ENCODE measurements at places on chromosomes 2 and 18. TPM values are rescaled to one million over a fixed set of nuclear protein-coding genes. Genes with fewer than 3 reads are reported as not detected.

The PROM2 gene
- 0.59 TPM for total RNA-seq

The TMEM198 gene
- 3.8 TPM for total RNA-seq

The FBXO41 gene
- total RNA-seq, result 25.3 TPM

The GAREM2 gene
- total RNA-seq, result 5.9 TPM

The CFAP65 gene
- not detected for total RNA-seq

DNA sequence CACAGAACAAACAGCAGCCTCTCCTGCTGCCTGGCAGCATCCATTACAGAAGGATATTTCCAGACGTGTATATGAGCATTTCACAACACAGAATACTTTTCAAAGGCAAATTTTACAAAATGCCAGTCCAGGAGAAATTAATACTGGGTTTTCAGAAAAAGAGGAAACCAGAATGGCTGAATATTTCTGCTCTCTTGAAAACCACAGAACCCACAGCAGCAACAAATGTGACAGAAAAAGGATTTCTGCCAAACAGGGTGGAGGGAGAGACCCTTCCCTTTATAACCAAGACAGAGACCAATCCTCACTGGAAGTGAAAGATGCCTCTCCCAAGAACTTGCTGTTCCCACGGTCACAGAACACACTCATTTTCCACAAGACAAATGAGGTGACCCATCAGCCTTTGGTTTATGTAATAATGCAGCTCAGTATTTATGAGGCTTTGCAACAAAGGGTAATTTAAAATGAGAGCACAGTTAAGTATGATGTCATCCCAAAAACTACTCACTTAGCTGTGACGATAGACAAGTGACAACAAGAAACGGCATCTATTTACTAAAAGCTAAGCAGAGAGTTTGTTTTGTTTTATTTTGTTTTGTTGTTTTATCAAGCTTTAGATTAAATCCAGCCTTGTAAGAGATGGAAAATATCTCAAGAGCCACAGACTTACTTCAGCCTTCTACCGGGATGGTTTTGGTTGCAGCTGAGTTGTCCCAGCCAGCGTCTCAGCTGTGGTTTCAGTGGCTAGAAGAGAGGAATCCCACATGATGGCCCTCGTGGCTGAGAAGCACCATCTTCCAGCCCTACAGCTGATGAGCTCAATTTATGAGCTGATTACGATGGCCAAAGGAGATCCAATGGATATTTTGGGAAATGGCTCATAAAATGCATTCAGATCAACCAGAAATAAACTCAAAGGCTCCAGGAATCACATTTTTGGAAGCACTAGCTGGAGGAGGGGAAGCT, 249.3 kb upstream of the AGAP1 start:
- no peak for DNase-seq

- DNase-seq, result no peak
These were observed 195.4 kb downstream of the ZEB2 start for GRCh38 chr2:144324446-144325045.

DNA sequence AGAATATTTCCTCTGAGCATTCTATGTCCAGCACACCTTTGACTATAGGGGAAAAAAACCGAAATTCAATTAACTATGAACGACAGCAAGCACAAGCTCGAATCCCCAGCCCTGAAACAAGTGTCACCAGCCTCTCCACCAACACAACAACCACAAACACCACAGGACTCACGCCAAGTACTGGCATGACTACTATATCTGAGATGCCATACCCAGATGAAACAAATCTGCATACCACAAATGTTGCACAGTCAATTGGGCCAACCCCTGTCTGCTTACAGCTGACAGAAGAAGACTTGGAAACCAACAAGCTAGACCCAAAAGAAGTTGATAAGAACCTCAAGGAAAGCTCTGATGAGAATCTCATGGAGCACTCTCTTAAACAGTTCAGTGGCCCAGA, 79.4 kb upstream of the FAM117B start:
- DNase-seq, result no peak

- DNase-seq, result no peak
These were observed 22.2 kb upstream of the FAHD2A start for GRCh38 chr2:95380280-95380679.

Measured in activated T-helper 2 cell treated with anti-CD3 and anti-CD28 coated beads, Interferon-gamma antibody, Interleukin-2, Interleukin-4, amounts not matched to agents 10 μg/mL and 5 μg/mL and 100 μg/mL, durations not matched to agents 14 hours and 24 hours and 36 hours (primary cell).